ENCODE measurements at places on chromosomes 16 and 17.

DNA sequence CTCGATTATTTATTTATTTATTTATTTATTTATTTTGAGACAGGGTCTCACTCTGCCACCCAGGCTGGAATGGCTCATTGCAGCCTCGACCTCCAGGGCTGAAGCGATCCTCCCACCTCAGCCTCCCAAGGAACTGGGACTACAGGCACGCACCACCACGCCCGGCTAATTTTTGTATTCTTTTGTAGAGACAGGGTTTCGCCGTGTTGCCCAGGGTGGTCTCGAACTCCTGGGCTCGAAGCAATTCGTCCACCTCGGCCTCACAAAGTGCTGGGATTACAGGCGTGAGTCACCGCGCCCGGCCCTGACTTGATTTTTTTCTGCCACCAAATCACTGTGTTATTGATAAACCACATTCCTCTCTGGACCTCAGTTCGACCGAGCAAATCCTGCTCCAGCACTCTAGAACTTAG, 758 bp upstream of the RPL23A start:
- no peak for DNase-seq

DNA sequence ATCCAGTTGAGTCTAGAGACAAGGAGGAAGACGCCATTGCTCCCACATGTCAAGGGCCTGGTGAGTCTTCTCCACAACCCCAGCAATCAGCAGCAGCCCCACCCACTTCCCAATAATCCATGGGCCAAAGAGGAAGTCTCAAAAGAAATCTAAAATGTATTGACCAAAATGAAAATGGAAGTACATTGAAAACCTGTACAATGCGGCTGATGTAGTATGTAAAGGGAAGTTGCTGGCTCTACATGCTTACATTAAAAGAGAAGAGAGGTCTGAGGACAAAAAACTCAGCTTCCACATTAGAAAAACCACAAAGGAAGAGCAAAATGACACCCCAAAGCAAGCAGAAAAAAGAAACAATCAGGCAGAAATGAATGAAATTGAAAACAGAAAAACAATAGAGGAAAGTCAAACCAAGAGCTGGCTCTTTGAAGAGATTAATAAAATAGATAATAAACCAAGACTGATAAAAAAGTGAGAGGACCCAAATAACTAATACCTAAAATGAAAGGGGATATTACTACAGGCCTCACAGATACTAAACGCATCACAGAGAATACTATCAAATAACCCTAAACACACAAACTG, 100.6 kb upstream of the METRNL start:
- no peak for DNase-seq

GRCh38 chr17:21286909-21287702, 2.6 kb downstream of the MAP2K3 start:
- DNase-seq: no peak

- no peak for DNase-seq
Observed at GRCh38 chr16:79185711-79186110, 414.8 kb downstream of the MAF start.

DNA sequence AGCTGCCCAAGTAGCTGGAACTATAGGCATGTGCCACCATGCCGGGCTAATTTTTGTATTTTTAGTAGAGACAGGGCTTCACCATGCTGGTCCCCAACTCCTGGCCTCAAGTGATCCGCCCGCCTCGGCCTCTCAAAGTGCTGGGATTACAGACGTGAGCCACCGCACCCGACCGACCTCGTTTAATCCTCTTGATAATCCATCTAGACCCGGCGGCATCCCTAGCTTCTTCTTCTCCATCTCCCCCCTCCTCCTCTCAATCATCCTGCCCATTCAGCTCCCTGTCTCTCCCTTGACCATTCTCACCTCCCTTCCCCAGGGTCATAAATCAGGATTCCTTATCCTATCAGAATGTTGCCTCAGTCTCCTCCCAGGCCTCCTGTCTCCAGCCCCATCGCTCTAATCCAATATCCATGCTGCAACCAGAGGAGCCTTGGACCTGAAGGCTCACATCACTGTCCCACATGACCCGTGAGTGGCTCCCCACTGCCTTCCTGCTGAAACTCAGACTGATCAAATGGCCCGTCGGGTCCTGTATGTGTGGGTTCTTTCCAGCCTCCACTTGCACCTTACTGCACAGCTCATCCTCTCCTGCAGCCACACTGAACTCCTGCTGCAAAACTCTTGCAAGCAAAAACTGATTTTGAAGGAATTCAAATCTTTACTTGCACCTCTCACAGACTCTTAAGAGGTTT, 74.1 kb upstream of the CDH5 start:
- no peak for DNase-seq

DNA sequence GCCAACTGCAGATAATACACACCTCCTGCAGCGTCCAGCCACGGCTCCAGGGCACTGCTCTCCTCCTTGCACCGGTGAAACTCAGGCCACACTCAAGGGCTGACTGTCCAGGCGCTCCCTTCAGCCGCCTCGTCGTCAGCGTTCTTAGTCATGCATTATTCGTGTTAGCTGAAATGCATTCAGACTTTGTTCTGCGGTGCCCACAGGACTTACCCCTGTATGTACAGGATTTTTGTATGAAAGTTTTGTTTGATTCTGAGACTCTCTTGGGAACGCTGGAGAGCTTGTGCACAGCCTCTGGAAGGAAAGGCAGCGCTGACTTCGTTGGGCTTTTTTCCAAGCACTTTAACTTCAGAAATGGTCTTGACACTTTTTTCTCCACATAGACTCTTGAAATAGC, 22.1 kb downstream of the CIBAR2 start:
- DNase-seq: no peak

DNA sequence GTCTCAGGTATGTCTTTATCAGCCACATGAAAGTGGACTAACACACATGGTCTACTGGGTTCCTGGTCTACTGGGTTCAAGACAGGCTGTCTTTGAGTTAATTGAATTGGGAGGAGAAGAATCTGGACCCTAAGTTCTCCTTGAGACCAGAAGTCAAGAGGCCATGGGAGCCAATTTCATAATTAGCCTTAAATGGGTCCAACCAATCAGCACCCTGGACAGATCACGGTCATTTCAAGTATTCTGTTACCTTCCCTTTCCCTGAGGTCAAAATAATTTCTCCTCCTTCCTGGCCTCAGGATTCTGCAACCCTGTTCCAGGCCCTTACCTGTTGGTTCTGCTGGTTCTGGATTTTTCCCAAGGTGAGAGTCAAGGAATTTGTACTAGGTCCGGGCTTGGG, 23.8 kb downstream of the OSBPL7 start:
- no peak for DNase-seq

DNA sequence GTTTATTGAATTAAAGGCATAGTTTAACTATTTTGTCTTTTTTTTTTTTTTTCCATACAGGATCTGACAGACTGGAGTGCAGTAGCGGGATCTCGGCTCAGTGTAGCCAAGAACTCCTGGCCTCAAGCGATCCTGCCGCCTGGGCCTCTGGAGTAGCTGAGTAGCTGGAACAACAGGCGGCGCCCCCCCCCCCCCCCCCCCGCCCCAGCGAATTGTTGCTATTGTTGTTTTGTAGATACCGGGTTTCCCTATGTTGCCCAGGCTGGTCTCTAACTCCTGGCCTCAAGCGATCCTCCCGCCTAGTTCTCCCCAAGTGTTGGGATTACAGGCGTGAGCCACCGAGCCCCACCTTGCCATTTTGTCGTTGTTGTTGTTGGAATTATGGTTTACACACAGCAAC, 1.3 kb upstream of the CENPV start:
- DNase-seq: no peak

DNA sequence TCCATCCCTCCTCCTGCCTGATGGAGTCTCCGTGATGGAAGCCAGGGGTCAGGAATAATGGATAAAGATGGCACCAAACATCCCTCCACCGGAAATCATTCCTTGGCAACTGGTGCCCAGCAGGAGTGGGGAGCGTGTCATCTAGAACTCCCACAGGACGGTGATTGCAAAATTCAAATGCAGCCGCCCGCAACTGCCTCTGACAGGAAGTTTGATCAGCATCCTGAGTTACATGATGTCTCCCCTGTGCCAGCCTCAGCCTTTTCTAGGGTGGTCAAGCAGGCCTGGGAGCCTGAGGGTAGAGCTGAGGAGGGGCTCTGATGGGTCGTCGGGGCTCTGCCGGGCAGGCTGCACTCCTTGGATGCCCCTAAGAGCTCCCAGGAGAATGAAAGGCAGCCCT, 52.8 kb downstream of the GSG1L start:
- no peak for DNase-seq

- DNase-seq: no peak
Observed at GRCh38 chr17:29835435-29836351, 94.3 kb downstream of the SSH2 start.

DNA sequence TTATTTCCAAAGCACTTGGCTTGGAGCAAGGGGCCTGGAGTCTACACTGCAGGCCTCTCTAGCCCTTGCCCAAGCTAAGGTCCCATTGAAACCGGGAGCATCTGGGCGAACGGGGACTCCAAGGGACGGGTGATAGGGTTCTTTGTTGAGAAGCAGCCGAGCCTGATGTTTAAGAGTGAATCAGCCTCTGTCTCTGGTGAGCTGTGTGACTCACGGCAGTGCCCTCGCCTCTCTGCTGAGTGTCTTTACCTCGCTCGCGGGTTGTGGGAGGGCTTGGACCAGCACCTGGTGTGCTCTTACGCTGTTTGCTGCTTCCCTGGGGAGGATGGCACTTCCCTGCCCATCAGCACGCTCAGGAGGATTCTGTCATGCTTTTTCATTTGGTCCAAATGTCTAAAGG, 1.3 kb downstream of the HGS start:
- no peak for DNase-seq

DNA sequence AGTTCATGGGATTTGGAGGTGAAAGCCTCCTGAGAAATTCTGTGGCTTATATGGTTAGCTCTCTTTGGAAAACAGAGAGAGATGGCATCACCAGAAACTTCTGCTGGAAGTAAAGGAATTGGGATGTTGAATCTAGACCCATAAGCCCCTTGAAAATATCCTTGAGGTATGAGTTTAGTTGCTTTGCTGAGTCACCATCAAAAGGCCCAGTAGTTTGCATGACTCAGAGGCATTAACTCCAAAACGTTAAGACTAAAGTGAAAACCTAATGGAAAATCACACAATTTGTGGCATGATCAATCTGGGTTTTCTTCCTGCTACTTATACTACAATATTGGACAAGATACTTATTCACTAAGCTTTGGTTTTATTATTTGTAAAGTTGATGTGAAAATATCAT, 349.2 kb upstream of the SALL1 start:
- no peak for DNase-seq

DNA sequence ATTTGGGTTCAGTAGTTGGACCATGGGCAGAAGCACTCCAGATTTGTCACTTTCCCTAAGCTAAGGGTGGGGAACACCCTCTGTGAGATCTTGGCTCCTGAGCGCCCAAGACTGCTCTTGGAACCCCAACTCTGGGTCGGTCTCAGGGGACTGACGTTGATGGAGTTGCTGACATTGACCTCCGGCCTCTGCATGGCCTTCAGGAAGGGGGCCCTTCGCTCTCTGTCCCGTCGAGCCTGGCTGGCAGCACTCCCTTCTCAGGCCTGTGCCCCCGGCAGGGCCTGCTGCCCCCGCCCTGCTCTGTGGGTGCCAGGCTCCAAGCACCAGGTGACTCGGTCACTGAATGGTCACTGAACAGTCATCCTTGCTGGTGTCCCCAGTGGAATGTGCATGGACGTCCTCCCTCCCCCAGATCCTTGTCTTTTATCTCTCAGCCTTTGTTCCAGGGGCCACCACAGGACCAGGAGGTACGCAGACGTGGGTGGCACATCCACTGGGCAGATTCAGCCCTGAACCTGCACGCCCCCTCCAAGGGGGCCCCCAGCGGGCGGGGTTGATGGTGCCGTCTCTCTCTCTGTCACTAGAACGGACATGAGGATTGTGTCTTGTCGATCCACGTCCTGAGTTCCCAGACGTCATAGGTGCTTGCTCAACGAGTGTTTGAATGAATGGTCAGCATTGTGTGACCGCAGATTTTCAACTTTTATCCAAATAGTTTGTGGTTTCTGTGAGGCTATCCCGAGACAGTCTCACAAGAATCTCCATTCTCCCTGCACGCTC, 314.5 kb downstream of the SEC14L1 start:
- no peak for DNase-seq

GRCh38 chr16:64700628-64701027, 421.2 kb downstream of the CDH11 start:
- no peak for DNase-seq

GRCh38 chr17:693791-694638, 20.6 kb downstream of the VPS53 start:
- DNase-seq: no peak

DNA sequence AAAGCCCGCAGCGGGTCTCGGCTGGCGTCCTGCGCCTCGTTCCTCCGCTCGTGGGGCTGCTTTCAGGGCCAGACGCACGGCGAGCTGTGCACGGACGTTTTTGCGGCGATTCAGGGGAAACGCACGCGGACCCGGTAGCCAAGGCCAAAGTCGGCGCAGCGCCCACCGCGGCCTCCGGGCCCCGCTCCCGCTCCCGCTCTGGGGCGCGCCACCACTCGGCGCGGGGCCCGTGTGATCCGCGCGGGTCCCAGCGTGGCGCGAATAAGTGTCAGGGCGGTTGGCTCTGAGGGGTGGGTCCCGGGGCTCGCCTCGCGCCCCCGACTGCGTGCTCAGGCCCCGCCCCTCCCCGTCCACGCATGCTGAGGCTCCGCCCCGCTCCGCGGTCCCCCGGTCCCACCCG, 694 bp upstream of the TBCD start:
- no peak for DNase-seq

DNA sequence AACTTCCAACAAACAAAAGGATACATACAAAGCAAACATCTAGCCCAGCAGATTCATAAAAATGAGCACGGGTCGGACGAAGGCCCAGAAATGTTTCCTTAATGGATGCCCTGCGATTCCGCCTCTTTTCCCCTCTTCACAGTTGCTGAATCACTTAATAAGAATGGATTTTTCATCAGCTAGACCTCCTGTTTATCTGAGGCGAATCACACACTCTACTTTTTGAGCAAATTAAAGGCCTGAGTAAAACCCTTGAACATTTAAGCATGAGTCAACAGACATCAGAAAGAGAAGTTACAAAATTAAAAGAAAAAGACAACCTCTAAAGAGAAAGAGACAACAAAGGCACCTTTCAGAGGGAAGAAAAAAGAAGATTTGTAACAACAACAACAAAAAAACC, 44.7 kb downstream of the HS3ST3A1 start:
- no peak for DNase-seq

DNA sequence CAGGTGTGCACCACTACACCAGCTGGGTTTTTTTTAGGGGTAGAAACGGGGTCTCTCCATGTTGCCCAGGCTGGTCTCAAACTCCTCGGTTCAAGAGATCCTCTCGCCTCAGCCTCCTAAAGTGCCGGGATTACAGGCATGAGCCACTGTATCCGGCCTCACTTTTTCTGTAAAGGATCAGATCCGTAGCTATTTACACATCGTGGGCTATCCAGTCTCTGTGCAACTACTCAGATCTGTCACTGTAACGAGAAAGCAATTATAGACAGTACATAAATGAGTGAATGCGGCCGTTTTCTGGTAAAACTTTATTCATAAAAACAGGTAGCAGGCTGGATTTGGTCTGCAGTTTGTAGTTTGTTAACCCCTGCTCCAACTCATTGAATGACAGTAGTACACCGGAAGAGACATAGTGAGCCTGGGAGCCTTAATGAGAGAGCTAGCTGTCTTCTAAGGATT, 44.5 kb downstream of the VMP1 start:
- no peak for DNase-seq
